Stimulated activated CD4-positive, alpha-beta T cell treated with anti-CD3 and anti-CD28 coated beads, TNF-alpha, amount 100 ng/mL, for 1 hour (primary cell): ENCODE measurements at places on chromosomes 5 and 9.

DNA sequence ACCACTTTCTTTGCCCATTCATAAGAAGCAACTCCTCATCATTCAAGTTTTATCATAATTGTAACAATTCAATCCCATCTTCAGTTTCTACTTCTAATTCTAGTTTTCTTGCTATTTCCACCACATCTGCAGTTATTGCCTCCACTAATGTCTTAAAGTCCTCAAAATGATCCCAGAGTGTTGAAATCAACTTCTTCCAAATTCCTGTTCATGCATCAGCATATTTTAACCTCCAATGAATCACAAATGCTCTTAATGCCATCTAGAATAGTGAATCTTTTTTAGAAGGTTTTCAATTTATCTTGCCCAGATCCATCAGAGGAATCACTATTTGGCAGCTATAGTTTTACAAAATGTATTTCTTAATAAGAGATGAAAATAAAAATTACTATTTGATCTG lies 3.2 kb upstream of the SRP19 start:
- DNase-seq: no peak

GRCh38 chr9:100583014-100583802 lies 5.3 kb downstream of the CAVIN4 start:
- no peak for DNase-seq

- DNase-seq: no peak
These were observed 26.6 kb upstream of the SLC46A2 start for GRCh38 chr9:112917047-112917986.

DNA sequence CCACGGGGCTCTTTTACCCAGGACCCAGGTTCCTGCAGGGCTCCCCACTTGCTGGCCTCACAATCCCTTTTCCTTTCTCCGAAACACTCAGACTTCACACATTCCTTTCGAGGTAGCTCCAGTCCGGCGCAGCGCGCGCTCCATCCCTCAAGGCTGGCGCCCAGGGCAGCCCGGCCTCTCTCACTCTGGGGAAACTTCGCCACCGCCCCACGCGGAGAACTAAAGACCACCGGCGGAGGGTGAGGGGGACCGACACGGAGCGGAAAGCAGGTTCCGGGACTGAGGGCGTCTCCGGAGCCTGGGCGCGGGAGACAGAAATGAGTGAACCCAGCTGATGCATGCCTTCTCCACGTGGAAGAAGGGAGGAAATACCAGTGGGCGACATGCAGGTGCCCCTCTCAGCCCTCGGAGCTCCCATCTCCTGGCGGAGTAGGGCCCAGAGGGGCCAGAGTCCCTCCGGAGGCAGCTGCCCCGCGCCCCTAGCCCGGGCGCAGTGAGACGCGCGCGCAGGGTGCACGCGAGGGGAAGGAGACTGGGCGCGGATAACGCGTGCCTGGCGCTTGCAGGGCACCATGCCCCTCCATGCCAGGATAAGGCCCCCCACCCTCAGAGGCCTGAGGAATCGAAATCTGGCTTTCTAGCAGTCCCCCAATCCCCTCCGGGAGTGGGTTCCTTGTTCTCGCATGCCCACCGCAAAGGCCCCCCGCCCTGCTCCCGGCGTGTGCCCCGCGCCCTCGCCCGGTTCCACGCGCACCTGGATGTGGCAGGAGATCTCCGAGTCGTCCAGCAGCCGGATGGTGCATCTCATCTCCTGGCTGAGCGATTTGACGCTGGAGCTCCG lies 650 bp downstream of the FRMD3 start:
- no peak for DNase-seq

GRCh38 chr5:111469903-111470302 lies 42.4 kb downstream of the STARD4 start:
- DNase-seq: no peak

DNA sequence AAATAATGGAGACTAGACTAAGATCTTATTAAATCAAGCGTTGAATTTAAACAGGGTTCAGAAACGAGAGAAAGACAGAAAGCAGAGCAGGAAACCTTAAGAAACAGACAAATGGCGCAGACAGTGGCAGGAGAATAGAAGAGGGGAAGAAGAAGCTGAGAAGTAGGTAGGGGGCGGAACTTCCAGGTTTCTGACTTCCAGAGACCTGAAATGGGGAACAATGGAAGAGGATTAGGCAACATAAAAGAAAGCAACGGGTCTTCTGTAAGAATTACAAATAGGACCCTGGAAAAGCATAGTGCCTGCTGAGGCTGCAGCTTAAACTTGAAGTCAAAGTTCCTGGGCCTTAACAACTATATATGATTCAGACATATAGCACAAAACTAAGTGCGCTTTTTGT lies 101.7 kb downstream of the BNC2 start:
- no peak for DNase-seq

DNA sequence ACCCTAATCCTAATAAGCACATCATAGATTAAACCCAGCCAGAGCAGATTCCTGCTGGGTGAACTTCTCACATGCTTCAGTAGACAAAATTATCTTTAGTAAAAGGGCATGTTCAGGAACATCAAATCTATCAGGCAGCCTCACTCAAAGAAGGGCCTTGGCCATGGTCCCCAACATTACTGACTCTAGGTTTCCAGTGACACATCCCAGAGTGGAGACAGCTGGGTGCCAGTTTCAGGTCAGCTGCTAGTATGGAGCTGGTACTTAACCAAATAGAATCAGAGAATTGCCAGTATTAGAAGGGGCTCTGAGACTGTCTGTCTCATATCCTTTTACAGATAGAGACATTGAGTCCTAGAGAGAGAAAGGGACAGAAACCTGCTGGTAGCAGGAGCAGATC lies 44.1 kb upstream of the GALNT10 start:
- DNase-seq: no peak

GRCh38 chr5:67146574-67146973 lies 50.0 kb downstream of the CD180 start:
- no peak for DNase-seq

- DNase-seq: no peak
These were observed 2.6 kb downstream of the PDLIM4 start for GRCh38 chr5:132260051-132260450.

DNA sequence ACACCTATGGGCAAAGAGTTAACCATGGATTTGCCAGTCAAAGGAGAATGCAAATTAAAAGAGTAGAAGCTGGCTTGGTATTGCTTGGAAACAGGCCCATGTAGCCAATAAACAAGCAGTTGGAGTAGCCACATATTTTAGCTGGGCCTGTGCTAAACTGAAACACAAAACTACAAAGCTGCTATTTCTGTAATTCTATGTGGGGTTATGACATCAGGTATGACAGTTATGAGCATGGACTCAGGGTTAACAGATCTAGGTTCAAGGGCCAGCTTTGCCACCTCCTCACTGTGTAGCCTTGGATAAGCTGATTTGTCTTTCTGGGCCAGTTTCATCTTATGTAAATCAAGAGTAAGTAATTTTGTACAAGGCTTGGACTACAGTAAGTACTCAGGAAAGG lies 142.7 kb downstream of the PIP5K1B start:
- no peak for DNase-seq

DNA sequence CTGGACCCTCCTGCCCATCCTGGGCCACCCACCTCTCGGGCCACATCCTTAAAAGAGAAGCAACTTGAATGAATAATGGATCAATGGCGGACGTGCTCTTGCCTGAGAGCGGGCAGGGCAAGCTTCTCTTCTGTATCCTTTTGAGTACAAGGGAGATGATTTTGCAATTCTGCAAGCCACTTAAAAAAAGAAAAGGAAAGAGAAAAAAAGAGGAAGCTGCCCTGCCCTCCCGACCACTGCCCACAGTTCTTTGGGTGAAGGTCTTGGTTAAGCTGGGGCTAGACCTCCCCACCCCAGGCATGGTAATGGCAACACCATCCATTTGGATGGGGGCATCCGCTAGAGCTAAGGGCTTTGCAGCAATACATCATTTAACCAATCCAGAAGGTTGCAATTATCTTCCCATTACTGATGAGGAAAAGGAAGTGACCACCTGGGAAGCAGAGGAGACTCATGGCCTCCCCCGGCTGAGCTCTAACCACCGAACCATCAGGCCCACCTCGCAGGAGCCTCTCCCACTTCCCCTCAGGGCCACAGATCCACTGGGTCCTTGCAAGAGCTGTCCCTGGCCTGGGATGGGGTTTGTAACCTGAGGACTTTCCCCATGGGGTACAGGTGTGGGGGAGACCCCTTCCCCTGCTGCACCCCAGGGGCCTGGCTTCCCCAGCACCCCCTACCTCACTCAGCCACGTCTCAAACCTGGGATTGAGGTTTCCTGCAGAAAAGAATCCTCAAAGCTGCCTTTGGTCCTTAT lies 27.8 kb upstream of the LAMC3 start:
- DNase-seq: no peak
